ENCODE measurements at places on chromosomes 1 and 21.

DNA sequence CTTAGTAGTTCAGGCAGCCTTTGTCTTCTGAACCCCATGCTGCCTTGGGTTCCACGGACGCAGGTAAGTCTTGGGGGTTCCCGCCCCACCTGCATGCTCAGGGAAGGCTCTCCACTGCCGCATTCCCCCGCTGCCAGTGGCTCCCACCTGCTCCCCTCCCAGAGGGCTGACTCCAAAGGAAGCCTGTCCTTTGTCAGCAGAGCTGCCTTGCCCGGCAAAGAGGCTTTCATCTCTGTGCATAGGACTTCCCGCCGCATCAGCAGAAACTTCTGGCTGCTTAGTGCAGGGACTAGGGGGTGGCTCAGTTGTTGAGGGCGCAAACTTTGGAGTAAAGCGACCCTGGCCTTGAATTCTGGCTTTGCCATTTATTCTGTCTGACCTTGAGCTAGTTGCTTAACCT is 25.2 kb upstream of the ACTL8 start:
- no peak for DNase-seq

- DNase-seq: no peak
Measured at GRCh38 chr1:13543451-13544220, 29.8 kb upstream of the LRRC38 start.

DNA sequence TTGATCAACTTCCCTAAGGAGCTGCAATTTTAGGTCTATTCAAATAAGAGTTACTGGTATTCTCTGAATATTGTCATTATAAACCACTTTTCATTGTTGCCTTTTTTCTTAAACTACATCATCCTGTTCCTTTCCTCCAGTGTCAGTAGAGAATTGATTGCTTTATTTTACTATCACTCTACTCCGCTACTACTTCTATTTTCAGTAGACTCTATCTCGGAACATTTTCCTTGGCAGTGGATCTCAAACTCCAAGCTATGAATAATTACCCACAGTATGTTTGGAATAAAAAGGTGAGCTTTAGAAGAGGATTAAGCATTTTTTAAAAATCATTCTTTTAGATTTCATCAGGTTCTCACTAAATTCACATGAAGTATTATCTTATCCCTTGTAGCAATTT is 224.9 kb downstream of the GREM2 start:
- no peak for DNase-seq

GRCh38 chr1:89669441-89669840 is 36.5 kb downstream of the LRRC8C start:
- no peak for DNase-seq

- DNase-seq: no peak
Measured at GRCh38 chr1:50705699-50706098, 254.4 kb downstream of the FAF1 start.

DNA sequence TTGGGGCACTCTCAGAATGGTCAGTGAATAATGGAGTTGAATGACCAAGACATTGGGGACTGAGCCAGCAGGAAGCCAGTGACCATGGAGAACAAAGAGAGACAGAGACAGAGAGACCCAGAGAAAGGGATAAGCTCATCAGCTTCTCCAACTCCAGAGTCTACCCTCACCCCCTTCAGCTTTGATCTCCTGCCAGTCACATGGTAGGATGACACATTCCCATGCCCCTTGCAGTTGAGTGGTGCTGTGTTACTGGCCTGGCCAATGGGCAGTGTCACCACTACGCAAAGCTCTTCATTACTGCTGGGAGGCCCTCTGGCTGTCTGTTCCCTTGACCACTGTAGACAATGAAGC is 643.5 kb downstream of the AJAP1 start:
- DNase-seq: no peak

All from nucleus accumbens (tissue), 56 donors.